ENCODE measurements at places on chromosomes 3 and 15. TPM values are rescaled to one million over a fixed set of nuclear protein-coding genes. Genes with fewer than 3 reads are reported as not detected.

GRCh38 chr15:40787991-40788390 lies 18.2 kb downstream of the C15orf62 start:
- DNase-seq: no peak

GRCh38 chr3:185069037-185070030 lies 83.5 kb downstream of the C3orf70 start:
- no peak for DNase-seq

DNA sequence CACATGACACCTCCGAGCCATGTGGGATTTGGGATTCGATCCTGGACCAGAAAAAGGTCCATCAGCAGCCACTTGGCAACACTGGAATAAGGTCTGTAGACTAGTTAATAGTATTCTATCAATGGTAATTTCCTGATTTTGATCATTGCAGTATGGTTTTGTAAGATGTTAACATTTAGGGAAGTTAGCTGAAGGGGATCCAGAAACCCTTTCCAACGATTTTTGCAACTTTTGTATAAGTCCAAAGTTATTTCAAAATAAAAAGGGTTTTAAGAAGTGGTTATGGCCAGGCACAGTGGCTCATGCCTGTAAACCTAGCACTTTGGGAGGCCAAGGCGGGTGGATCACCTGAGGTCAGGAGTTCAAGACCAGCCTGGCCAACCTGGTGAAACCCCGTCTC lies 10.2 kb downstream of the BDH1 start:
- DNase-seq: no peak

- DNase-seq: no peak
Measured at GRCh38 chr3:134645515-134645914, 5.3 kb downstream of the KY start.

GRCh38 chr3:66962664-66963063 lies 35.4 kb upstream of the KBTBD8 start:
- DNase-seq: no peak

DNA sequence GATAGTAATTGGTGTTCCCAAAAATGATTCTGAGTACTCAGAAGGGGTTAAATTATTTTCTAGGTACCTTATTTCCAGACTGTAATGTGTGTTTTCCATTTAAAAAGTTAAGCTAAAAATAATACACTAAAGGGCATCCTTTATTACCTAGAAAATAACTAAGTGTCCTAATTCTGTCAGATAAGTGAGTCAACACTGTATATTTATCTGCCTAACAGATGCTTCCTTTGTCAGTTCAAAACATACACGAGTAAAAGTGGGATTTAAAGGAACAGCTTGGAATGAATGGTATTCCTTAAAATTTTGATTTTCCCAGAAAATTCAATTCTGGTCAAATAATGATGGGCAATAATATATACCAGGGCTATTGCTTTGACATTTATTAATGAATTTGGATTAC lies 78.3 kb downstream of the ADAMTSL3 start:
- no peak for DNase-seq

- DNase-seq: no peak
Measured at GRCh38 chr3:149701206-149701976, 43.6 kb upstream of the WWTR1 start.

- no peak for DNase-seq
Measured at GRCh38 chr3:150680562-150680961, 23.2 kb downstream of the ERICH6 start.

- no peak for DNase-seq
Measured at GRCh38 chr3:101827211-101828174, 21.8 kb upstream of the NFKBIZ start.

DNA sequence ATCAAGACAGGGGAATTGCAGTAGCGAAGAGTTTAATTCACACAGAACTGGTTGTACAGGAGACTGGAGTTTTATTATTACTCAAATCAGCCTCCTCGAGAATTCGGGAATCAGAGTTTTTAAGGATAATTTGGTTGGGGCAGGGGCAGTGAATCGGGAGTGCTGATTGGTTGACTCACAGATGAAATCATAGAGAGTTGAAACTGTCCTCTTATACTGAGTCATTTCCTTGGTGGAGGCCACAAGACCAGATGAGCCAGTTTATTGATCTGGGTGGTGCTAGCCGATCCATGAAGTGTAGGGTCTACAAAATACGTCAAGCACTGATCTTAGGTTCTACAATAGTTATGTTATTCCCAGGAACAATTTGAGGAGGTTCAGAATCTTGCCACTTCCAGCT lies 5.3 kb upstream of the ZNF770 start:
- no peak for DNase-seq

GRCh38 chr3:108518895-108519294 lies 8.5 kb upstream of the MYH15 start:
- DNase-seq: no peak

- DNase-seq: no peak
Measured at GRCh38 chr15:70210076-70210475, 112.4 kb upstream of the TLE3 start.

GRCh38 chr15:33104212-33104611 lies 90.3 kb downstream of the FMN1 start:
- no peak for DNase-seq

DNA sequence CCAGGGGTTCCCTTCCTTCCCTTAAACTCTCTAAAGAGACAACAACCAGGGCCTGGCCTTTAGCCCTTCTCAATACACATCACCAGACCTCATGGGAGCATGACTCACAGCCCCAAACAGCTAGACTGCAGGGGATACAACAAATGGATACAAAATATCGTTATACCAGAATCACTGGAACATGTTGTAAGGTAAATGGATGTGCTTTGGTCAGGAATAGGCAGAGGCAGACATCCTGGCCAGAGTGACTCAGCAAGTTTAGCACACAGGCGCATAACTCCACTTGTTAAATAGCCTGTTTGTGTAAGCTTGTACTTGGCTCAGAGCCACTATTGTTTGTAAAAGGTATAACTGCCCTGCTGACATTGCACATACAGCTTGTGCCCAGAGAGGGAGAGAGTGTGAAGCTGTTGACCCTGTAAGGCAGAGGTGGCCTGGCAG lies 18.3 kb downstream of the TMED3 start:
- no peak for DNase-seq

- peak; percentile 31 for DNase-seq
Measured at GRCh38 chr15:72168131-72168807, 29.3 kb downstream of the GRAMD2A start.

DNA sequence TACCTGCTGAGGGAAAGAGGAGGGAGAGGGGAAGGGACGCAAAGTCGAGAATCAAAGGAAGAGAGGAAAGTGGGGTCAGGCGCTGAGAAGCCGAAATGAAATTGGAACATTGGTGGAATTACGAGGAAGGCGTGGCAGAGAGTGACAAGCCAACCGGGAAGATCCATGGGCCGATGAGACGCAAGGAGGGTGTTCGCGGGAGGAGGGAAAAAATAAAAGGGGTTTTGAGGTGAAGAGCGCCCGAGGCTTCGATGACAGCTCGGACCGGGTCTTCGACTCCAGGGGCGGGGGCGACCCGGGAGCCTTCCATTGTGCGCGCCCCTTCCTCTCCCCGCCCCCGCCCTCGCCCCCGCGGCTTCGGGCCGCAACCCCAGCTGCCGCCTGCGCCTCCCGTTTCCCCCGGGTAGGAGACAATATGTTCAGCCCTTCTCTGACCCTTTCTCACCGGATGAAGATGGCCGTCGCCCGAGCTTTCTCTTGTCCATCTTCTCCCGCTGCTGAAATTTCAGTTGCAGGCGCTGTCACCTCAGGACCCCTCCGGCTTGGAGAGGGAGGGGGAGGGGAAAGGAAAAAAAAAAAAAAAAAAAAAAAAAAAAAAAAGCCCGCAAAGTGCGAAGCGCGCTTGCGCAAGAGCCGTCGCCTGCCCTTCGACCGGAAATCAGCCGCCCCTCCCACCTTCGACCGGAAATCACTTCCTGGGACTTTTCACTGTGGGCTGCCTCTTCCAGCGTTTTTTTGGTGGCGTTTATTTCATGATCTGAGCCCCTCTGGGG lies at the start of gene SENP7:
SENP7 (minus strand) TSS at position 567 of the 773 bp plus-strand sequence; CDS start at position 485, 82 bp downstream.
- DNase-seq: peak; percentile 91

DNA sequence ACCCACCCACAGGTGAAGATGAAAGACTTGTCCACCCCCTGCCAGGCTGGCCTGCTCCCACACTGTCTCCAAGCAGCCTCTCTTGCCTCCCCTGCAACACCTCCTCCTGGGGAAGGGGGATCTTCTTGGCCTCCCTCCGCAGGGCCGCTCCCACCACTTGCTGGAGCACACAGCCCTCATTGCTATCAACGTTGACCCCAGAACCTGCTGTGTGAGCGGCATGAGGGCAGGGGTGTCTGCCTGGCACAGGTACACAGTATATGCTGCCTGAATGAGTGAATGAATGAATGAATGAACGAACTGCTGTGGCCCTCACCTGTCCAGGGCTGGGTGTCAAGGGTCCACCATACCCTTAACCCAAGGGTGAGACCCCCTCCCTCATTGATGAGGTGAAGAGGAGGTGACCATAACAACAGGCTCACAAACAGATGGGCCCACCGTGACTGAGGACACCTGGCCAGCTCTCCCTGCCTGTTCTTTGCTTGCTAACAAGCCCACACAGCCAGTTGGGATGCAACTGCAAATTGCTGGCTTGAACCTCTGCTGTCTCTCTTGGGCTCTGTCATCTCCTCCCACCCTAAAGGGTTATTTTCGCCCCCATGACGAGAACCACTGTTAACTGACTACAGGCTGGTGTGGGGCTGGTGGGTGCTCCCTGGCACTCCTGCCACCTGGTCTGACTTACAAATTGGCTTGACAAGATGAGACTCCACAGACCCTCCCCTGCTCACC lies 22.5 kb downstream of the SLC41A3 start:
- no peak for DNase-seq

GRCh38 chr3:51375136-51375535 lies 10.0 kb upstream of the MANF start:
- peak; percentile 60 for DNase-seq

- DNase-seq: no peak
Measured at GRCh38 chr3:196499807-196500524, 3.6 kb downstream of the RNF168 start.

- DNase-seq: no peak
Measured at GRCh38 chr3:44721231-44722102, 8.0 kb upstream of the ZNF501 start.

DNA sequence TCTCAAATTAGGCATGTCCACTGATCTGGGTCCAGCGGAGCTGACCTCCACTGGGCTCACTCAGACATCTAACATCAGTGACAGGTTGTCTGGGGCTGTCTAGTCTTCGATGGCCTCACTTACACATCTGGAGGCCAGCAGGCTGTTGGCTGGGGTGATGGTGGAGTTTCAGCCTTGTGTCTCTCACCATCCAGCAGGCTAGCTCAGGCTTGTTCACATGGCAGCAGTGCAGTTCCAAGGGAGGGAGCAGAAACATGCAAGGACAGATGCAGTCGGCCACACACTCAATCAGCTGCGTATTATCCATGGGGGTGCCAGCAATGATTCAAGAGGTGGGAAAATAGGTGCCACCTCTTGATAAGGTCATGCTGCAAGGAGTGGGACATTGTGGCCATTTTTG lies 292.5 kb downstream of the SHQ1 start:
- no peak for DNase-seq

DNA sequence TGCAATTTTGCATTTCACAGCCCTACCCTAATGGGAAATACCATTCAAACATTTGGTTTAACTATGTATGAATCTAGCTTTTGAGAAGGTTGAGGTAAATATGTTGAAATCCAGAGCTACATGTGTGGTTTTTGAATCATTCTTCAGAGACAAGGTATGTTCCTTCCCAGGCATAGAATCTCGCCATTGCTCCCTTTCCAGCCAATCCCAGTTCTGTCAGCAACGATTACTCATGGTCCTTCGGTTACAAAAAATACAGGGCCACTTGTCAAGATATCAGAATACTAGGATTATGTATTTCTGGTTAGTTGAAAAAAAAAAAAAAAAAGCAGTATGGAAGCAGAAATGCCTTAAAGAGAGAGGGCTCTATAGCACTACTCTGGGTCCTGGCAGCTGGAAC lies 182.4 kb downstream of the RBMS3 start:
- DNase-seq: no peak

DNA sequence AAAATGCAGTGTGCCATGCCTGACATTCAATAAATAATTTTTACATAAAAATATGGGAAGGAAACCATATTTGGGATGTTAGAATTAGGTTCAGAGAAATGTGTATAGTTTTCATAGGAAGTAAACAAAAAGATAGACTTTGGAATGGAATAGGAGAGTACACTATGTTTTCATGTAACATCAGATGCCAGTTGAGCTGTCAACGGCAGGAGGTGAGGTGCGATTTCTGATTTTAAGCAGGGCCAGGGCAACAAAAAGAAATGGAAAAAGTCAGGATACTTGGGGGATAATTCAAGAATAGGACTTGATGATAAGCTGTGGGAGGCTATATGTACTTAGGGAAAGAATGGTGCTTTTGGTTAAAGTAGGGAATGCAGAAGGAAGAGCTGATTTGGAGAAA lies 639.5 kb downstream of the OTOL1 start:
- no peak for DNase-seq

- DNase-seq: no peak
Measured at GRCh38 chr15:72852273-72852672, 68.7 kb upstream of the ADPGK start.

DNA sequence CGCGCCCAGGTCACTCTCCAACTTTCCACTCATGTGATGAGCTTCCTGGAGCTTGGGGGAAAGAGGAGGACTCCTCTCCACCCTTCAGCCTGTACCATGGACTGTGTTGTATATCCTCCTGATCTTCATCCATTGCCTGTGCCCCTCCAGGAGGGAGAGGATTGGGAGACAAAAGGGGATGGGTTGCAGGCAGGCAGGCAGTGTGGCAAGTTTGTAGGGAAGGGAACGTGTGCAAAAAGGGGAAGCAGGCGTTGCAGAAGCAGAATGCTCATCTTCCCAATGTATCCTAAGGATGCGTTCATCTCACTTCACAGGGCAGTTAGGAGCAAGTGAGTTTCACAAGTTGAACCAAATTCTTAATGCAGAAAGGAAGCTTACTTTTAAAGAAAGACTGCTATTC lies 28.1 kb upstream of the GHSR start:
- DNase-seq: no peak

- no peak for DNase-seq
Measured at GRCh38 chr3:156492801-156493261, 62.1 kb downstream of the SSR3 start.

The CASR gene
- 0.09 TPM for total RNA-seq

The GLT8D1 gene
- 60.0 TPM for total RNA-seq

The C3orf85 gene
- total RNA-seq: not detected

The ADAMTS9 gene
- 31.1 TPM for total RNA-seq

The RTP1 gene
- total RNA-seq: 0.27 TPM

The SLC6A11 gene
- 43.1 TPM for total RNA-seq

The ANXA2 gene
- total RNA-seq: 63.1 TPM

The CIB2 gene
- 18.0 TPM for total RNA-seq

The TRIM59 gene
- 13.2 TPM for total RNA-seq

The TWF2 gene
- 15.1 TPM for total RNA-seq

Measured in cerebellum (tissue), 4 donors.